Mammary epithelial cell (primary cell): ENCODE measurements at places on chromosomes 3 and 15. TPM values are rescaled to one million over a fixed set of nuclear protein-coding genes. Genes with fewer than 3 reads are reported as not detected.

The BFSP2 gene
- polyA plus RNA-seq: not detected

The GPR62 gene
- not detected for polyA plus RNA-seq

- DNase-seq: no peak
These were observed 63.5 kb upstream of the MFGE8 start for GRCh38 chr15:88976656-88977055.

DNA sequence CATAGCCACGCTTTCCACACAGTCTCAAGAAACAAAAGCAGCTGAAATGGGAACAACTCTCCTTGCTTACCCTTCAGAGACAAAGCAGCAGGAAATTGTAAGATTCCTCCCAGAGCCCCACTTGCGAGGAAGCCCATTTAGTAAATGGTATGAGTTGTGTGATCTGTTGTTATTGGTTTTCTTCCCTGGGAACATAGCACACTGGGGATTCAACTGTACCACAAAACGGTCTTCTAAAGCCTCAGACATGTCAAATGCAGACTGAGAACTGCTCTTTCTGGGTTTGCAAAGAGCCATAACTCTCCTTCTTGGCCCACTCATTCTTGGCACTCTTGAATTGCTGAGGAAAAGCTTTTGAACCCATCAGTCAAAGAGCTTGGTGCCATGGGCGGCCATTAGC, 101.0 kb upstream of the COL8A1 start:
- no peak for DNase-seq

GRCh38 chr3:71399478-71399877, 184.1 kb downstream of the FOXP1 start:
- DNase-seq: no peak

DNA sequence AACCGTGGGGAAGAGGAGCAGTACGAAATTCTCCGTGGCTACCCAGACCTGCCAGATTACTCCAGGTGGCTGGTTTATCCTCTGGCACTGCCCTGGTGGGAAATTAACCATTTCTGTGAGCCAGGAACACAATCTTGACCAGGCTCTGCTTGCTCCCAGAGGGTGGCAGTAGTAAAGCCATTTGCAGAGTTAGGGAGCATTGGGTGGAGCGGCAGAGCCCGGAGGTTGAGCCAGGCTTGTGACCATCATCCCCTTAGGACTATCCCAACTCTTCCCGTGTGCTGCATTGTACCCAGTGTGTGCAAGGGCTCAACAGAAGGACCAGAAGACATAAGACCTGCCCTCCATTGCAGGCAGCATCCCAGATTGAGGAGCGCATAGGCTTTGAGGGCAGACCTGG, 5.3 kb downstream of the KNG1 start:
- DNase-seq: no peak

The ALDH1L1 gene
- polyA plus RNA-seq: 0.80 TPM

- DNase-seq: no peak
These were observed 44.4 kb upstream of the SPRED1 start for GRCh38 chr15:38208206-38208605.

- DNase-seq: peak; percentile 84
These were observed 157.6 kb downstream of the NFKBIZ start for GRCh38 chr3:102006812-102007485.

DNA sequence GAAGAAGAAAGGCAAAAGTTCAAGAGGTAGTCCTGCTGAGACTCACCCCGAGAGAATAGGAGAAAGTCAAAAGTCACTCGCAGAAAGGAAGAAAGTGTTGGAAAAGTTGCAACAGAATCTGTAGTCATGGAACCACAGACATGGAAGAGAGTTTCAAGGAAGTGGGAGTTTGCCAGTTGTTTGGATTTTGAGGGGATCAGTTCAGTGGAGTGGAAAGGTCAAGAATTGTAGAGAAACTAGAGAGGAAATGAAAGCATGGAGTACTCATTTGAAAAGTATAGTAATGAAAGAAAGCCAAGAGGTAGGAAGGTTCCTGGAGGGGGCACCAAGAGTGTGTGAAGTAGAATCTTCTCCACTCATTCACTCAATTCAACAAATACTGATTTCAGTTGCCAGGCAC, 34.7 kb downstream of the SPTSSB start:
- DNase-seq: no peak

The HSPBAP1 gene
- 5.5 TPM for polyA plus RNA-seq

The PSMD2 gene
- 485 TPM for polyA plus RNA-seq

DNA sequence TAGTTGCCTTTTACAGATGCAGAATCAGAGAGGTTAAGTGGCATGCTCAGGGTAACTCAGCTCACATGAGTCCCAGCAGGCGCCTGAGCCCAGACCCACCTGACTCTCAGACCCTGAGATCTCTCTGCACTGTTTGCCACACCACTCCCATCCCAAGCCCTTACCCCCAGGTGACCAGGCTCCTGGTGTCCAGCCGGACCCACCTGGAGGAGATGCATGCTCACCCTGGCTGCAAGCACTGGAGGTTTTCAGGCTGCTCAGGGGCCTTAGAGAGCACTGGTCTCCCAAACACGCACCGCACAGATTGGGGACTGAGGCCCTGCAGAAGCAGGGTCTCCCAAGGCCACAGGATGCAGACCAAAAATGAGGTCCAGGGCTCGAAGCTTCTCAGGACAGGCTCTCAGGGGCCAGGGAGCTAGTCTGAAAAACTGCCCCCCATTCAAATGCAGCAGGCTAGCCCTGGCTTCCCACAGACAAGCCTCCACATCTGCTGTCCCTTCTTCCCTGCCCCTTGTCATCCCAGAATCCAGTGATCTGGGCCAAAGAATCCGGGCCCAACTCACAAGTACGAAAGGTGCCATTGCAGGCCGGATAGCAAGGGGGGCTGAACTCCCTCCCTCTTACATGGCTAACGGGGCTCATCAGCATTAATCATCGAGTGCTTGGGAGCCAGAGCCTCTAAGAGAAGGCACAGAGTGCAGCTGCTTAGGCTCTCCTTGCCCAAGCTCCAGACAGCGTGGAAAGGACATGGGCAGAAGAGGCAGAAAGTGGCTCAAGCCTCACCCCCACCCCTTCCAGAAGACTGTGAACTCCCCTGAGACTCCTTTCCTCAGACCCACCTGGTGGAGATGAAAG, 90.2 kb upstream of the PRR20G start:
- no peak for DNase-seq

DNA sequence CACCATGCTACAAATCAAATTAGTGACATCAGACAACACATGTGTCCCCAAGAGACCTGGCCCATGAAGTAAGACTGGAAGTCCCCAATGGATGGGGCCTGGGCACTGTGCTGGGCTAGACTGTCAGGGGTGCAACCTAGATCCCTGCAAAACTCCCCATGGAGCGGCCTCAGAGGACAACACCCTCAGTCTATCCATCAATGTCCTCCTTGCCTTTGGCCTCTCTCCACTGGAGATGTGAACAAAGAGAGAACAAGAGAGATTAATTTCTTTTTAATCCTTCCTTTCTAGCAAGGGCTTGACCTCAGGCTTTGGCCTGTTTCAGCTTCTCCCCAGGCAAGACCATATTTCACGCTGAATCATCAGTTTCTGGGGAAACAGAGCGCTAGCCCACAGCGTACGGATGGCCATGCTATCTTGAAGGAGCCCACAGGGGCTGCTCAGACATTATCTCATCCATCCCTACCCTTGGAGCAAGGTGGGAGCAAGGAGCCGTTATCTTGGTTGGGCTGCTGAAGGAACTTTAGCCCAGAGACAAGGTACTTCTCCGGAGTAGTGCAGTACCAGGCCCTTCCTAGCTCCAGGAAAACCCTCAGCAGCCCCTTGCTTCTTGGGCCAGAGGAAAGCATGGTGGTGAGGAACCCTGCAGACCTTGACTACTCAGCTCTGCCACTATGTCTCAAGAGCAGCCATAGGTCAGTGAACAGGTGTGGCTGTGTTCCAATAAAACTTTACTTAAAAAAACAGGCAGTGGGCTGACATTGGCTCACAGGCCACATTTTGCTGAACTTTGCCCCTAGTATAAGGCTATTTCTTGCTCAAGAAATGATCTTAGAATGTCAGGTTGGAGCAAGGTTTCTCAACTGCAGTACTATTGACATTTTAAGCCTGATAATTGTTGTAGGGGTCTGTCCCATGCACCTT, 72.7 kb upstream of the WNT5A start:
- DNase-seq: no peak

The FEZF2 gene
- not detected for polyA plus RNA-seq
